Omental fat pad (tissue), 4 donors: ENCODE measurements at places on chromosomes 3 and 15.

GRCh38 chr15:92600856-92601255 is 54.7 kb downstream of the FAM174B start:
- no peak for DNase-seq

- DNase-seq: no peak
These were observed 37.4 kb downstream of the POLQ start for GRCh38 chr3:121508389-121508788.

DNA sequence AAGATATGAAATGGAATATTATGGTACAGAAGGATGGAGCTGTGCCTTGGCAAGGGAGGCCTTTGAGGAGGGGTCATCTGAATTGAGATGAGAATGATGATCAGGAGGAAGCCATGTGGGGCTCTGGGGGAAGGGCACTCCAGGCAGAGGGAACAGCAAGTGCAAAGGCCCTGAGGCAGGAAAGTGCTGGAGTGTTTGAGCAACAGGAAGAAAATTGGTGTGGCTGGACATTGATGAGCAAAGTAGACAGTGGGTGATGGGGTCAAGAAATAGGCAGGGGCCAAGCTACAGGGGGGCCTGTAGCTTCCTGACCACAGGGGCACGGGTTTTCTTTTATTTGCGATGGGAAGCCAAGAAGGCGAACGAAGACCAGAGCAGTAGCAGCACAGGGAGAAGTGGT is 3.3 kb upstream of the GP9 start:
- no peak for DNase-seq

DNA sequence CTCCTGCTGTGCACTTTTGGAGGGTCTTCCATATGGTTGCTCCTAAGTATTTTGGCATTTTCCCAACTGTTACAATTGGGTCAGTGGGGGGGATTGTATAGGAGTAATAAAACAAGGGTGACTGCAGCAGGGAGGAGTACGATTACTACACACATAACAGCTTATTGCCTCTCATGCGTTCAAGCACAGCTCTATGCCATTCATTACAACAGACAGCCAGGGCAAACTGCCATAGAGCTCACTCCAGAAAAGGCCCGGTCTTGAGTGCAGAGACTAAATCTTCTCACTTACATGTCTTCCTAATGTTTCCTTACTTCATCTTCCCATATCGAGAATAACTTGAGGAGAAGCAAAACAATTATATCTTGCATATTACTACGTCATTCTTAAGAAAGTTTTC is 1.4 kb upstream of the CHMP2B start:
- DNase-seq: no peak

- DNase-seq: no peak
These were observed 223.3 kb upstream of the TPRG1 start for GRCh38 chr3:188948281-188948996.

DNA sequence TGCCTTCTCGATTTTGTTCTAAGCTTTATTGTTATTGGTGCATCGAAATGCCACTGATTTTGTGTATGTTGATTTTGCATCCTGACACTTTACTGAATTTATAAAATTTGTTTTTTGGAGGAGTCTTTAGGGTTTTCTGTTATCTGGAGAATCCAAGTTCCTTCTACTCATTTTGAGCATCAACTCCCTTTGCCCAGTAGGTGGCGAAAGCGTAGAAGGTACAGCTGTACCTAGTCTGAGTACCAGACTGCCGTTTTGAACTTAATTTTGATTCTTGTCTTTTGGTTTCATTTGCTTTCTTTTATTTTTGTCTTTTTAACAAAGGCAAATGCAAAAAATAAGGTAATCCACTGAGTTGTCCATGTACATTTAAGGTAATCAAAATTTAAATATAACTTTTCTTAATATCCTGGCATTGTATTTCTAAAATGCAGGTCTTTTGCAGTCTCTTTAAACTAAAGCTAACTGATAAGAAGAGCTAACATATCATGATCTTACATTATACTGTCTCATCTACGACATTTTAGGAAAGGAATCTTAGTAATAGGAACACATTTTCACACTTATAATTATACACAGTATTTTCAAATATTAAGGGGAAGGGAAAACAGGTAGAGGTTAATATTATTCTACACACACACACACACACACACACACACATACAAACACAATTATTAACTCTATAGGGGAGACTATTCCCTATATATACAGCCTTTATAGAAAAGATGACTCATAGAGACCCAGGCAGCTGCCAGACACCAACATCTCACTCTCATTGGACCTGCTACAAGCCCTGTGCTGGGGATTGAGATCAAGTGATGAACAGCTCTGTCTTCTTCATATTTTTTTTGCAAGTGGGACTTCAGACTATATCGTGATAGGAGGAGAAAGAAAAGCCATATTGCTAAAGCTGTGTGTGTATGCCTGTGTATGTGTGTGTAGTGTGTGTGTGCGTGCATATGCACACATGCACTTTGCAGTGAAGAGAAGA is 71.8 kb downstream of the SYNPR start:
- DNase-seq: no peak

DNA sequence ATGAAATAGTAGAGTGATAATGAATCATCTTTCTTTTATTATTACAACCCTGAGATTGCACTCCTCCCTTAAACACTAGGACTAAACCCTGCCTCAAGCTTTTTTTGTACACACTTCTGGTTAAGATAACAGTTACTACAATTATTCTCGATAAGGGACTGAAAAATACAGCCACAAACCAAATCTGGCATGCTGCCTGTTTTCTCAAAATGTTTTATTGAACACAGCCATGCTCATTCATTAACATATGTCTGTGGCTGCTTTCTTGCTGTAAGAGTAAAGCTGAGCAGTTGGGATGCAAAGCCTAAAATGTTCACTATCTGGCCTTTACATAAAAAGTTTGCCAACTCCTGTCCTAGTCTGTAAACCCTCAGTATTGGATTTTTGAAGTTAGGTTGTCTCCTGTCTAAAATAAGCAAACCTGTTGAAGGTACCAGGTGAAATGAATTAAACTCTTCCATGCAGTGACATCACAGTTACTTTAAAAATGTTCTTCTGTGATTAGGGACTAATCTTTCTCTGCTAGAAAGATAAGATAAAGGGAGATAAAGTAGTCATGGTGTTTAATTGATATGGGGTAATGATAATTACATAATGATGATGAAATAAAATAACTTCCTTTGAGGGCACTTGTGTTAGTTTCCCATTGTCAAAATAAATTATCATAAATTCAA is 218.2 kb downstream of the STXBP5L start:
- DNase-seq: no peak

- DNase-seq: no peak
These were observed 69.3 kb downstream of the LRRC28 start for GRCh38 chr15:99320374-99321215.

GRCh38 chr3:57173687-57174086 is 8.5 kb upstream of the IL17RD start:
- no peak for DNase-seq

DNA sequence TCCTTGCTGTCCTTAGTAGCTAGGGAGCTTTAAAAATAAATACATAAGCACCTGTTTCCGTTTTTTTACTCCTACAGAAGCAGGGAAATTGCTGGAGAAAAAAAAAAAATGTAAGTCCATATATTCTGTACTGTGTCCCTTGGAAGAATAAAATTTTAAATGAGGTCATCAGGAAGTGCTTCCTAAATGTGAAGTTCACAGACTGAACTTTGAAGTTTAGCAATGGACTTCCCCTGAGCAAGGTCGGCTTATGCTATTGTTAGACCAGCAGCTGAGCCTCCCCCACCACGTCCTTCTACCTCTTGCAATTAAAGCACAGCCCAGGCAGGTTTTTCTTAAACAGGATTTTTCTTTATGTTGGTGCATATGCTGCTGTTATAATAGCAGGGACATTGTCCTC is 26.3 kb downstream of the LIPC start:
- no peak for DNase-seq

GRCh38 chr3:153356908-153357307 is 194.9 kb downstream of the RAP2B start:
- no peak for DNase-seq

GRCh38 chr3:30320392-30320791 is 286.0 kb upstream of the TGFBR2 start:
- no peak for DNase-seq

GRCh38 chr3:13567684-13568514 is 19.0 kb downstream of the FBLN2 start:
- DNase-seq: no peak

DNA sequence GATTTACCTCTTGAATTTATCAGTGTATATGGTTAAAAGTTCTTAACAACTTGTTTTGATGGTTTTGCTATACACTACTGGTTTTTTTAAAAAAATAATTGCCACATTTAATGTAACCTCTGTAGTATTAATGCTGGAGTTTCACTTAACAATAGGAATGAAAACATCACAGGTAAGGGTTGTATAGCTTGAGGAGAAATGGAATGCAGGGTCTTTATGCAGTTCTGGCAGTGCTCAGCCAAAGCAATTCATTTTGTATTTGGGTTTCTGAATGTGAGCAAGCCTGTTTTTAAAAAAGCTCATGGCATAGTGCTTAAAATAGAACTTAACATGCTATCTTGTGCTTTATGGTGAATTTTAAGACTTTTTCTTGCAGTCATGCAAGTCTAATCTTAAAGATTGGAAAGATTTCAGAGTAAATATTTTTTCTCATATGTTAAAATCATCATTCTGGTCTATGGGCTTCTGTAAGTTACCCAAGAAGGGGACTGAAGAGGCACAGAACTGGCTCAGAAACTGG is 8.9 kb downstream of the PIAS1 start:
- no peak for DNase-seq

GRCh38 chr3:196774848-196775422 is 35.3 kb downstream of the PAK2 start:
- no peak for DNase-seq

DNA sequence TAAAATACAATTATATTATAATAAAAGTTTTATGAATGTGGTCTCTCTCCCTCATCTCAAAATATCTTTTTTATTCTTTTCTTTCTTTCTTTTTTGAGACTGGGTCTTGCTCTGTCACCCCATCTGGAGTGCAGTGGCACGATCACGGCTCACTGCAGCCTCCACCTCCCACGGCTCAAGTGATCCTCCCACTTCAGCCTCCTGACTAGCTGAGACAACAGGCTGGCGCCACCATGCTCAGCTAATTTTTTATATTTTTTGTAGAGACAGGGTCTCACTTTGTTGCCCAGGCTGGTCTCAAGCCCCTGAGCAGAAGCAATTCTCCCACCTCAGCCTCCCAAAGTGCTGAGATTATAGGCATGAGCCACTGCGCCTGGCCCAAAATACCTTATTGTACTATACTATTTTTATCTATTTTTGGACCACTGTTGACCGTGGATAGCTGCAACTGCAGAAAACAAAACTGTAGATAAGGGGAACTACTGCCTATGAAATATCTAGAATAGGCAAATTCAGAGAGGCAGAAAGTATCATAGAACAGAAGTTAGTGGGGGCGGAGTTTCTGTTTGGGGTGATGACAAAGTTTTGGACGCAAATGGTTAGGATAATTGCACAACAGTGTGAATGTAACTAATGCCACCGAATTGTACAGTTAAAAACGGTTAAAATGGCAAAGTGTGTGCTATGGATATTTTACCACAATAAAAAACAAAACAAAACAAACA is 66.6 kb downstream of the SLC12A8 start:
- no peak for DNase-seq

DNA sequence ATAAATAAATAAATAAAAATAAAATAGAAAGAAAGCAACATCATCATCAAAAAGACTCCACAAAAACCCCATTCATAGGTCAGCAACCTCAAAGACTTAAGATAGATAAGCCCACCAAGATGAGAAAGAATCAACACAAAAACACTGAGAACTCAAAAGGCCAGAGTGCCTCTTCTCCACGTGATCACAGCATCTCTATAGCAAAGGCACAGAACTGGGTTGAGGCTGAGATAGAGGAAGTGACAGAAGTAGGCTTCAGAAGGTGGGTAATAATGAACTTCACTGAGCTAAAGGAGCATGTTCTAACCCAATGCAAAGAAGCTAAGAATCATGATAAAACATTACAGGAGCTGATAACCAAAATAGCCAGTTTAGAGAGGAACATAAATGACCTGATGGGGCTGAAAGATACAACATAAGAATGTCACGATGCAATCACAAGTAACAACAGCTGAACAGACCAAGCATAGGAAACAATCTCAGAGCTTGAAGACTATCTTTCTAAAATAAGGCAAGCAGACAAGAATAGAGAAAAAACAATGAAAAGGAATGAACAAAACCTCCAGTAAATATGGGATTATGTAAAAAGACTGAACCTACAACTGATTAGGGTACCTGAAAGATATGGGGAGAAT is 26.4 kb downstream of the GNB5 start:
- no peak for DNase-seq

- DNase-seq: no peak
These were observed 10.7 kb downstream of the SLC33A1 start for GRCh38 chr3:155843569-155843968.

DNA sequence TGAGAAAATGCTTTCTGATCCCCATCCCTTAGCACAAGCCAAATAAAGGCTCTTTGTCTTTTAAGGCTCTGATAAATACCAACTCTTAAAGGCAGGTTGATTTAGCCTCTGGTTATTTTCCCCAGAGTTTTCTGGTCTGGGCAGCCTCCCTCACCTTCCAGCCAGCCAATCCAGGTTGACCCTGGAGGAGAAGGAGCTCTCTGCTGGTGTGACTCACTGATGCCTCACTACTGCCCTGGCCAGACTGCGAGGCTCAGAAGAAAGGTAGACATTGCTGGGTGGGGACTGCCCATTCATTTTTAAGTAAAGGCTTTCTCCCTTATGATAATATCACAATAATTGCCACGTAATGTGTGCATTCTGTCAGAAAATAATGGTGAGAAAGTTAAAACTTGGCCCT is 37.1 kb downstream of the SLCO3A1 start:
- DNase-seq: no peak

- no peak for DNase-seq
These were observed 2.7 kb downstream of the ZIC1 start for GRCh38 chr3:147411815-147412241.

- DNase-seq: no peak
These were observed 83.0 kb downstream of the VGLL4 start for GRCh38 chr3:11560746-11561145.

DNA sequence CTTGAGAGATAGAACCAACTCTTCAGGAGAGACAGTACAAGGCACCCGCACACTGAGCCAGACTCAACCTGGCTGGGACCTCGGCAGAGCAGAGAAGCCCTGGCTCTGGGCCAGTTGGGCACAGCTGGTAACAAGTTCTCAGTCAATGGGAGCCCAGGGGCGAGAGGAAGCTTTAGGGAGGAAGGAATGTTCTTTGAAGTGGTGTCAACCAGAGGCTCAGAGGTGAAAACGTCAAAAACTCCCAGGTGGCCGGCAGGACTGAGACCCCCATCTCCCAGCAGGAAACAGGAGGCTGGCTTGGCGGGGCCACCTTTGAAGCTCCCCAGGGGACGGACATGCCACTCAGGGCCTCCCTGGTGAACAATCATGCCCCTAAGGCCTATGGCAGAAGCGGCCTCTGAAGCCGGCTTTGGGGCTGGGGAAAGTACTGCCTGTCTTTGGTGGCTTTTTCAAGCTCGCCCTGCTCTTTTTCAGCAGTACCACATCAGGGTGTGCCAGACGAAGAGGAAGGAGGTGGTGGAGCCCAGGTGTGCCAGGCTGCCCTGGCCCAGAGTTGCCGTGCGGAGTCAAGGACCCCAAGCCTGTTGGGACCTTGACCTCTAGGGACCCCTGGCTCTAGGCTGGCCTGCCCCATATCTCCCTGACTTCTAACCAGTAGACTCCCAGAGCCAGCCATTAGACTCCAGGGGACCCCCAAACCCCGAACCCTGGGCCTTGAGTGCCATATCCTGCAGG is 16.7 kb upstream of the TBC1D21 start:
- DNase-seq: no peak
